ENCODE measurements at places on chromosomes 11 and 22.

DNA sequence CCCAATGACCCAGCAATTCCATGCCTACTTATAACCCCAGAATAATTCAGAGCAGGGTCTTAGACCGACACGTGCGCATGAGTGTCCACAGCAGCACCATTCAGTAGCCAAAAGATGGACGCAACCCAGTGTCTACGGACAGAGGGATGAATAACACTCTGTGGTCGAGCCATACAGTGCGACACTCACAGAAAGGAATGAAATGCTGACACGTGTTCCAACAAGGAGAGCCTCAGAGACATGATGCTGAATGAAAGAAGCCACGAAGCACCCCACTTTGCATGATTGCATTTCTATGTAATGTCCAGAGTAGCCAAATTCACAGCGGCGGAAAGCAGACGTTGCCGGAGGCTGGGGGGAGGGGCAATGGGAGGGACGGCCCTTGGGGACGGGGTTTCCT lies 134.4 kb downstream of the CTTN start:
- no peak for DNase-seq

DNA sequence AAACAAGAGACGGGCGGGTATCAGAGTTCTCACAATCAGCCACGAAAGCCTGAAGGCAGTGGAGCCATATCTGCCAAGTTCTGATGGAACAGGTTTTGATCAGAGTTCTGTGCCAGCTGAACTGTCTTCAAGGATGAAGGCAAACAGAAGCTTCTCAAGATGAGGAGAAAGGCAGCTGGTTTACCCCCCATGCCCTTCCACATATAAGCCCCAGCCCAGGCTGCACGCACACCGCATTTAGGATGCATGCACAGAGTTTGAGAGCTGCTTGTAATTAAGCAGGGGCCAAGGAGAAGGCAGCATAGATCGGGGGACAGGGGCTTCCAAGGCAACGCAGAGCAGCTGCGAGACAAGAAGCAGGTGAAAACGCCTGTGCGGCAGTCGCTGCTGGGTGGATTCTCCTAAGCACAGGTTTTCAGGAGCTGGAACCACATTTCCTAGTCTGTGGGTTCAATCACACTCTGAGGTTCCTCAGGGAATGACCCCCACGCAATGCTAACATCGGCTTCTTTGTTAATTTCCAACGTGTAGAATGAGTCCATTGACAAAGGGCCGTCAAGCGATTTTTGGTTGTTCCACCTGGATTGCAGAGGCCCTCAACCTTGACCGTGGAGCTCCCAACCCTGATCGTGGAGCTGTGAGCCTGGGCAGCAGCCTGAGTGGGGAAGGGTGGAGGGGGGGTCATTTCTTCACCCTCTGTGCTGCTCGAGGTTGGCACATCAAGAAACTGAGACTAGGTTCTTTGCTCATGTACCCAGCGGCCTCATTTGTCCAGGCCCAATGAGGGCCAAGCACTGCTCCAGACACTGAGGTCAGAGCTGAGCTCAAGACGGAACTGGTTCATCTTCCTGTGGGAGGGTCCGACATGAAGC lies 81.7 kb upstream of the SHISAL1 start:
- no peak for DNase-seq

- no peak for DNase-seq
These were observed 7.0 kb downstream of the DRD4 start for GRCh38 chr11:643849-644738.

GRCh38 chr11:128755564-128755963 lies 61.7 kb downstream of the FLI1 start:
- DNase-seq: no peak

DNA sequence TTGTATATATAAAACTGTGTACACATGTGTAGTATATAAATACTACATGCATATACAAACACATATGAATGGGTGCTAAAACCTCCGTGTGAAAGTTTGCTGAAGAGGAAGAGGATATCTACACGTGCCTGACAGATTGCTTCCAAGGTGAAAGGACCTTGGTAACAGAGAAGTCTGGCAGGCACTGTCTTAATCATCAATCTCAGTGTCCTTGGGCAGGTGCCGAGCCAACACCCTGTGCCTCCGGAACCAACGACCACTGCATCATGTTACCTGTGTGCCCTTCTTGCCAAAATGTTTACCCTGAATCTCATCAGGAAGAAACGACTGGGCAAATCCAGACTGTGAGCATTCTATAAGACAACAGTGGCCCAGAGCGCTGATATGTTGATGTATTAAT lies 15.0 kb downstream of the NAP1L4 start:
- no peak for DNase-seq

- peak; percentile 78 for DNase-seq
These were observed 24.5 kb upstream of the BLID start for GRCh38 chr11:122140500-122140899.

Measured in RWPE1 (cell line).